Natural killer cell treated with Interleukin-12 subunit alpha and Interleukin-12 subunit beta and Interleukin-15 and Interleukin-18, amount 100 ng/mL, for 72 hours (primary cell): ENCODE measurements at places on chromosomes 7 and 10. TPM values are rescaled to one million over a fixed set of nuclear protein-coding genes. Genes with fewer than 3 reads are reported as not detected.

The PARP12 gene
- total RNA-seq = 48.6 TPM

The TRPV5 gene
- total RNA-seq = not detected

The TAC1 gene
- total RNA-seq = not detected

The NEUROG3 gene
- total RNA-seq = not detected

The VPS41 gene
- total RNA-seq = 74.3 TPM

The POT1 gene
- 27.3 TPM for total RNA-seq

The EPHA1 gene
- not detected for total RNA-seq

- no peak overlapping the region for H3K4me3 ChIP-seq
- H3K36me3 ChIP-seq = no peaks in the 10 kb centered on the region
- DNase-seq = no peak
- peaks cover 8% of the 10 kb centered on the region for H3K4me1 ChIP-seq
These were observed 106.4 kb upstream of the ARMC3 start for GRCh38 chr10:22821501-22821900.

GRCh38 chr7:139942636-139943035, 113.6 kb downstream of the TBXAS1 start:
- H3K36me3 ChIP-seq = peaks cover 49% of the 10 kb centered on the region
- no peak for DNase-seq
- no peak overlapping the region for H3K4me3 ChIP-seq
- no peaks in the 10 kb centered on the region for H3K27me3 ChIP-seq
- peaks cover 74% of the 10 kb centered on the region for H3K4me1 ChIP-seq
- peak overlapping the region; percentile 97 for H3K27ac ChIP-seq

DNA sequence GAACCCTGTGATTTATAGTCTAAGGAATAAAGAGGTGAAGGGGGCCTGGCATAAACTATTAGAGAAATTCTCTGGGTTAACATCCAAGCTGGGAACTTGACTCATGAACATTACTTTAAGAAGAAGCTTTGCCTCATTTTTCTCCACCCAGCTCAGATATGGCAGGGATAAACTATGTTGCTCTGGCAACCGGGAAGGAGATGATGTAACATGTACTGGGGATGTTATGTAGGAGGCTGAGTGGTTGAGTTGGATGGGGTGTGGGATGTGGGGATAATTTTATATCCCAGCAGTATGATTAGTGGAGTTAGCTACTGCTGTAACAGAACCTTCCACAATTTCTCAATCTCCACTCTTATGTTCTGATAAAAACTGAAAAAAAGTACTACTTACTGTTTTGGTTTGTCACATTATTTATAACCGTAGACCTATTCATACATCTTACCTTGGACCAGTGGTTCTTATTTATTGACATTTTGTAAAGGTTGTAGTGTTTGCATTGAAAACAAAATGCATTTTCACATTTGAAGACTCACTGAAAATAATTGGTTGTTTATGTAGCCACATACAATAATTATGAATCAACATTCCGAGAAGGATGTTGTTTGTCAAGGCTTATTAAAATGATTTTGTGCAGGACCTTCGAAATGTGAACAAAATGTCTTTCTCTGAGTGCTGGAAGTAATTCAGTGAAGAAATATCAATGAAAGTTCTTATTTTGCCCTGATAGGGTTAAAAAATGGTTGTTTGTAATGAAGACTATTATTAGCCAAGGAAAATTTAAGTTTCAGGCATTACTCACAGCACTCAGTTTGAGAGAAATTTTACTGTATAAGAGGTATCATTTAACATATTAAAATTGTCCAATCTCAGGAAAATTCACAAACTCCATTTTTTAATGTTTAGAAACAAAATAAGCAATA, 1.3 kb downstream of the OR2F2 start:
- H3K27me3 ChIP-seq = peaks cover 38% of the 10 kb centered on the region
- peaks cover 6% of the 10 kb centered on the region for H3K36me3 ChIP-seq
- DNase-seq = no peak
- no peak overlapping the region for H3K27ac ChIP-seq
- H3K4me1 ChIP-seq = no peaks in the 10 kb centered on the region
- H3K4me3 ChIP-seq = no peak overlapping the region

DNA sequence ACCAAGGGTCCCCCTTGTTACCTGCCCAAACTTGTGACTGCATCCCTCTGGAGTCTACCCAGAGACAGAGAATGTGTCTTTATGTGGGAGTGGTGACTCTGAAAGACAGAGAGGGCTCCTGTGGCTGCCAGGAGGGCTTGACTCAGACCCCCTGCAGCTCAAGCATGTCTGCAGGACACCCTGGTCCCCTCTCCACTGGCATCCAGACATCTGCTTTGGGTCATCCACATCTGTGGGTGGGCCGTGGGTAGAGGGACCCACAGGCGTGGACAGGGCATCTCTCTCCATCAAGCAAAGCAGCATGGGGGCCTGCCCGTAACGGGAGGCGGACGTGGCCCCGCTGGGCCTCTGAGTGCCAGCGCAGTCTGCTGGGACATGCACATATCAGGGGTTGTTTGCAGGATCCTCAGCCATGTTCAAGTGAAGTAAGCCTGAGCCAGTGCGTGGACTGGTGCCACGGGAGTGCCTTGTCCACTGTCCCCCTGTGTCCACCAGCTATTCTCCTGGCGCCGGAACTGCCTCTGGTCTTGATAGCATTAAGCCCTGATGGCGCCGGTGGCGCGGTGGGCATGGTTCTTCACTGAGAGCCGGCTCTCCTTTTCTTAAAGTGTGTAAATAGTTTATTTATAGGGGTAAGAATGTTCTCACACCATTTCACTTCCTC, 19.4 kb upstream of the SH2D4B start:
- H3K4me3 ChIP-seq = no peak overlapping the region
- H3K36me3 ChIP-seq = peaks cover 4% of the 10 kb centered on the region
- peak overlapping the region; percentile 60 for H3K27ac ChIP-seq

DNA sequence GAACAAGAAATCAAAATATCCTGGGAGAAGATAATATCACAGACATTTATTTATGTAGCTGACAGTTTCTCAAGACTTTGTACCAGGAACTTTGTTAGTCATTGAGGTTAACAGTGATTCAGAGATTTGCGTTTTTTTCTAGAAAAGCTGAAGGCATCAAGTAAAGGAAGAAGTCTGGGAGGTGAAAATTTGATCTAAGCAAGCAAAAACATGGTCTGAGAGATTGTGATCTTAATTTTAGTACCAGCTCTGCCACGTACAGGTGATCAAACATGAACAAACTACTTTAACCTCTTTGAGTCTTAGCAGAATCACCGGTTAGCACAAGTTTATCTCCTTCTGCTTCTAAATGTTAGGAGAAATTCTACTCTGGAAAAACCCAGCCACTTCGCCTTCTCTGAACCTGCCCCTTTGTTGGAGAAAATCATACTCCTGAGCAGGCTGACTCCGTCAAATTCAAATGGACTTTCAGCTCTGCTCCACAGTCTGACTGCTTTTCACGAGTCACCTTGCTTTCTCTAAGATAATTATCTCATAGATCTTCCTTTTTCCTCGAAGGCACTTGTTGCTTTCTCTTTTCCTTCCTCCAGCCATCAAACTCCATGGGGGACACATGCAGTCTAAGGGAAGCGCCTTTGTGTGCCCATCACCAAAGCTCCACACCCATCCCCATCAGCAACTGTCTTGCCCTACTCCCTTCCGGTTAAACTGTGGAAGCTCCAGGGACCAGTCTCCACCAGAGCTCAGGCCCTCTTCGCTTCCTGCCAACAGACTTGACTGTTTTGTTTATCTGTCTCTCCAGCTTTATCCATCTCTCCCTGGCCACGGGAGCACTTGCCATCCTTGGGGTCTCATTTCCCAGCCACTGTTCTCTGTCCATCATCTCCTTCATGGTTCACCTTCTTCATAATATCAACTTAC, 86.3 kb downstream of the PRKCQ start:
- no peak overlapping the region for H3K4me3 ChIP-seq
- no peak overlapping the region for H3K27ac ChIP-seq
- H3K36me3 ChIP-seq = peaks cover 29% of the 10 kb centered on the region
- no peaks in the 10 kb centered on the region for H3K27me3 ChIP-seq
- peaks cover 15% of the 10 kb centered on the region for H3K4me1 ChIP-seq

DNA sequence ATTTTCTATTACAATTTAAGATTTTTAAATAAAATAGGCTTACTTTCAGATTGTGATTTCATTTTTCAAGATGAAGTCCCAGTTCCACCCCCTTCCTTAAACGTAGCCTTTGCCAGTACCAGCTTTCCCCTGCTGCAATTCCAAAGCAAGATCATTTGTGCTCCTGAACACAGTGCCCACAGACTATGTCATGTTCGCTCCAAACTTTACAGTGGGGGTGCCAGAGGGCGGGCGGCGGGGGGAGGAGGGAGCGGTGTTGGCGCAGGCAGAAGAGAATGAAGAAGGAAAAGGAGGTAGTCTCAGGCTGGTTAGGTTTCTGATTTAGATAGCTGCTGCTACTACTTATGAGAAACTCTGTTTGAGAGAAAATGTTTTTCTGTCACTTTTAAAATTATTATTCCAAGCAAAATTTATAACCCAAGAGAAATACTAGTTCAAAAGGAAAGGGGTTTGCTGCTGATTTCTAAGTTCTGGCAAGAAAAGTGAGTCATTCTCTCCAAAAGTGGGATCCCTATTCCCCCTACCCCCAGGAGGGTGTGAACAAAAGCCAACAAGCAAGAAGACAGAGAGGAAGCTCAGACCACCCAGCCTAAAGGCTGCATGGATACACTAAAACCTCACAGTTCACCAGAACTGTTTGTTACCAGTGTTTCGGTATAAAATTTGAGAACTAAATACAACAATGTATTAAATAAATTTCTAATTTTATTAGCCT, 109.6 kb downstream of the SRPK2 start:
- no peak for DNase-seq
- H3K4me3 ChIP-seq = no peak overlapping the region
- H3K27me3 ChIP-seq = no peaks in the 10 kb centered on the region
- H3K4me1 ChIP-seq = peaks cover 41% of the 10 kb centered on the region
- H3K27ac ChIP-seq = no peak overlapping the region
- H3K36me3 ChIP-seq = no peaks in the 10 kb centered on the region

- H3K27ac ChIP-seq = no peak overlapping the region
- H3K4me1 ChIP-seq = no peaks in the 10 kb centered on the region
- H3K4me3 ChIP-seq = no peak overlapping the region
- no peaks in the 10 kb centered on the region for H3K27me3 ChIP-seq
- no peaks in the 10 kb centered on the region for H3K36me3 ChIP-seq
These were observed 362.7 kb downstream of the GLRX3 start for GRCh38 chr10:130498934-130499333.

DNA sequence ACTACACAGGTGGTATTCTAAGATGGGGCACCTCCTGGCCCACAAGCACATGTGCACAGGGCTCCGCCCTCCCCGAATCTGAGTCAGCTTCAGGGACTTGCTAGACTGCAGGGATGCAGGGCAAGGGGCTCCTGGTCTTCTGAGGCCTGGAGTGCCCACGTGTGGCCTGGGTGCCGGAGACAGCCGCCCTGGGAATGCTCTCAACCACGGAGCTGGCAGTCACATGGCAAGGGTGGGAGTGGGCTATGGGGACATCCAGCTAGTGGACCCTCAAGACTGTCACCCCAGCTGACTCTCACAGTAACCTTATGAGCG, 42.7 kb downstream of the CFAP46 start:
- peaks cover 3% of the 10 kb centered on the region for H3K4me1 ChIP-seq
- no peak overlapping the region for H3K4me3 ChIP-seq
- H3K27ac ChIP-seq = no peak overlapping the region
- no peak for DNase-seq
- H3K36me3 ChIP-seq = no peaks in the 10 kb centered on the region
- H3K27me3 ChIP-seq = peaks cover 37% of the 10 kb centered on the region

DNA sequence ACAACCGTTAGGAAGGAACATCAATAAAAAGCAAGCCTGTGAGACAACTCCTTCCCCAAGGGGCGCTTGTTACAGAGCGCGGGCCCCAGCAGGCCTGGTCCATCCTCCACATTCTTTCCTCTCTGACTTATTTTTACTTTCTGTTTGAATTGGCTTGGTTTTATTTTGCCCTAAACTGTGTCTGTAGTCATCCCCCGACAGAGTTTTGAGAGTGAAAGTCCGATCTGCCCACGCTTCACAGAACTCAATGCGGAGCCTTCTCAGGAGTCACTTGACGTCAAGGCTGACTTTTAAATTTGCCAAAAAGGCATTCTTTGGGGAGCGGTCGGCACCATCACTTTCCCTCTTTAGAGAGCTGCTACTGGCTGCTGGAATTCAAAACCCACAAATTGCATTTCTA, 150.1 kb upstream of the KLF6 start:
- H3K4me3 ChIP-seq = peak overlapping the region; percentile 80
- peak overlapping the region; percentile 92 for H3K27ac ChIP-seq
- peaks cover 55% of the 10 kb centered on the region for H3K4me1 ChIP-seq
- peak; percentile 66 for DNase-seq

DNA sequence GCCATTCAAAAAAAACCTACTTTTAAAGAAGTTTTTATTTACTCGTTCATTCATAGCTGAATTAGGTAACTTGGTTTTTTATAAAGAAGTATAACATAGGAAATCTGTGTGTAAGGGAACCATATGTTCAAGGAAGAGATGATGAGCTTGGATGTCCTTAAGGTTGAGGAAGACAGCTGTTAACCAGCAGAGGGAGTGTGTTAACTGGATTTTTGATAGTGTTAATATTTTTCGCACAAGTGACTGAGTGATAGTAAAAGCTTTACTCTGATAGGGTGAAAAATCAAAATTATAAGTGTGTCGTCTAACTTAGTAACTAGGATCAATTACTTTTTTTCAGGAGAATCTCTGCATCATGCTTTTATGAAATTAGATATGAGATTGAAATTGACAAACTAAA, 134.7 kb downstream of the ARL5B start:
- H3K4me1 ChIP-seq = no peaks in the 10 kb centered on the region

DNA sequence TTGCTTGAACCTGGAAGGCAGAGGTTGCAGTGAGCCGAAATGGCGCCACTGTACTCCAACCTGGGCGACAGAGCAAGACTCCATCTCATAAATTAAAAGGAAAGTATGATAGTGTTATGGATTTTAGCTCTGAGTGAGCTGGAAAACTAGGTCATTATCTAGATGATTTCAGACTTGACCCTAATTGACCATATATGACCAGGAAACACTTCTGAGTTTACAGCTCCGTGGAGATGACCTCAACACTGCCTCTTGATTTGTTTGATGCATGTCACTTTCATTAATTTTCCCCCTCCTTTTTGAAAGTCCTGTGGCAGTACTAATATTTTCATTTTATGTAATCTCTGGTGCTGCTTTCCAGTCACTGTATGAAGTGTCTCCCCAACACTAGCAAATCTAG, 7.8 kb upstream of the SEC61A2 start:
- no peaks in the 10 kb centered on the region for H3K27me3 ChIP-seq
- DNase-seq = no peak
- peak overlapping the region; percentile 78 for H3K4me3 ChIP-seq
- peak overlapping the region; percentile 97 for H3K27ac ChIP-seq
- H3K4me1 ChIP-seq = peaks cover 22% of the 10 kb centered on the region

GRCh38 chr10:79380125-79380945, 33.1 kb downstream of the PPIF start:
- no peaks in the 10 kb centered on the region for H3K27me3 ChIP-seq
- H3K27ac ChIP-seq = no peak overlapping the region
- no peak for DNase-seq
- no peaks in the 10 kb centered on the region for H3K36me3 ChIP-seq
- no peak overlapping the region for H3K4me3 ChIP-seq

GRCh38 chr7:104943502-104944343, 70.3 kb upstream of the KMT2E start:
- peak overlapping the region; percentile 100 for H3K27ac ChIP-seq
- peaks cover 71% of the 10 kb centered on the region for H3K4me1 ChIP-seq
- H3K36me3 ChIP-seq = peaks cover 35% of the 10 kb centered on the region

GRCh38 chr10:48462482-48463020, 142.3 kb downstream of the ARHGAP22 start:
- DNase-seq = peak; percentile 22
- H3K4me1 ChIP-seq = no peaks in the 10 kb centered on the region
- no peak overlapping the region for H3K27ac ChIP-seq
- H3K36me3 ChIP-seq = no peaks in the 10 kb centered on the region

GRCh38 chr7:86991771-86992191, 67.7 kb downstream of the ELAPOR2 start:
- no peaks in the 10 kb centered on the region for H3K36me3 ChIP-seq
- no peak overlapping the region for H3K27ac ChIP-seq
- H3K27me3 ChIP-seq = peaks cover 7% of the 10 kb centered on the region
- no peak for DNase-seq

- peaks cover 21% of the 10 kb centered on the region for H3K27me3 ChIP-seq
- DNase-seq = no peak
- peaks cover 6% of the 10 kb centered on the region for H3K36me3 ChIP-seq
These were observed 48.0 kb upstream of the CAMK2B start for GRCh38 chr7:44373418-44373740.
